ENCODE measurements at places on chromosomes 1 and 21.

GRCh38 chr1:179121159-179121938 lies 39.5 kb downstream of the TOR3A start:
- no peak for DNase-seq

- DNase-seq, result no peak
These were observed 87.6 kb upstream of the TRABD2B start for GRCh38 chr1:48084826-48085225.

- no peak for DNase-seq
These were observed 109.3 kb downstream of the TNFSF18 start for GRCh38 chr1:172941471-172941870.

DNA sequence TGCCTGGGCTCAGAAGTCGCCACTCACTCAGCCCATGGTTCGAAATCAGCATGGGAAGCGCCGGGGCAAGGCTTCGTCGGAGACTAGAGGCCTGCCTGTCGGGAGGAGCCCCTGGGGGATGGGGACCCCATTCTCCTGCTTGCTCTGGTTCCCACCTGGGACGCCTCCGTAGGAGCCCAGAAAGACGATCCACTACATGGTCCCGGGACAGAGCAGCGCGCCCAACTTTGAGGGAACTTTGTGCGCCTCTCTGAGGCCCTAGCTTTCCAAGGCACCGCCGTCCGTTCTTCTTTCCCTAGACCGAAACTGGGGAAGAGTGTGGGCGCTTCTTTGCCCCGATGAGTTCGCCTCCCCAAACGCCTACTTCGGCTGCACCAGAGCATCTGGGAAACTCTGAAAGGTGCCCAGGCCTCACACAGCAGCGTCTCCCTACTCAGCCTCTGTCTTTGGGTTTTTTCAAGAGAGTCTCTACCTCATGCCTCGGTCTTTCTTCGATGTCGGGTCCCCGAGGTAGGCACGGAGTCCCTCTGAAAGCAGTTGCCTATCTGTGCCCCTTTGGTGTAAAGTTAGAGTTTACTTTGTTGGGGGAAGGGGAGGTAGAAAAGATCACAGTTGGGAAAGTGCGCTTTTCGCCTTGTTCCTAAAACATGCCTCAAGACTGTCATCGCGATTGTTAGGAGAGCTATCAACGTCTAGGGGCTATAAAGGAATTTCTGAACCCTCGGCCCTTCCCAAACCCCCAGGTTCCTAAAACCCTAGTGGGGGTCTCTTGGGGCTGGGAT lies 14.0 kb downstream of the NR5A2 start:
- no peak for DNase-seq

GRCh38 chr1:84164567-84165021 lies 20.5 kb downstream of the PRKACB start:
- DNase-seq, result no peak

DNA sequence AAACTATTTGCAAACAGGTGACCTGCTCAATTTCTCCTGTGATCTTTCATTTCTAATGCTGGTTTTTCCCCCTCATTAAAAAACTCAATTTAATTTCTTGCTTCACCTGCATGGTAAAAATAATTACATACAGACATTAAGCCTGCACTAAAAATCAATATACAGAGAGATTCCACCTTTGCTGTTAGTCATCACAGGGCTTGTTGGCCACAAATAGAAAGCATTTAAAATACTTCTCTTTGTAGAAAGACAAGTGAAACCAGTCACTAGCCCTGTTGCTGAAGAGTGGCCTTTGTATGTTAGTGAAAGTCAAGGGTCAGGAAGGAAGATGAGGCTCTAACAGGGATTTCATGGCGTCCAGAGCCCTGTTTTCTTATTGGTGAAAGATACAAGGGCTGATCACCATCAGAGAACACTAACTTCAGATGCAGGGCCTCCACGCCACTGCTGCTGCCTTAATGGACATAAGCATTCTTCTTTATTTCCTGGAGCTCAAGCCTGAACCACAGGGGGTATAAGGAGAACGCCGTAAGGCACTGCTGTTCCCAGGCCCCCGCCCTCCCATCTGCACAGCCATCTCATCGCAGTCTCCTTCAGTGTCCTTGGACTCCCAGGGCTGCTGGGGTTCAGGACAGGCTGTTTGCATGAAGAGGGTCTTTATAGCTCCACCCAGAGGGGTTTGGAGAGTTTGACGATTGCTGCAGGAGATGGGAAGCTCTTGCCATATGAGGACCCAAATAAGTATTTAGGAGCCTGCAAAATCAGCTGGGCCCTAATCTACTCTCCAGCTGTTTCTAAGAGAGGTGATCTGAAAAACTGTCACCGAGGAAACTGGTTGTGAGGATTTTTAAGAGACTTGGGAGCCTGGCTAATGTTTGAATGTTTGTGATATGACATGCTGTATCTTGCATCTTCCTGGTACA lies 117.3 kb upstream of the IRF2BP2 start:
- no peak for DNase-seq

DNA sequence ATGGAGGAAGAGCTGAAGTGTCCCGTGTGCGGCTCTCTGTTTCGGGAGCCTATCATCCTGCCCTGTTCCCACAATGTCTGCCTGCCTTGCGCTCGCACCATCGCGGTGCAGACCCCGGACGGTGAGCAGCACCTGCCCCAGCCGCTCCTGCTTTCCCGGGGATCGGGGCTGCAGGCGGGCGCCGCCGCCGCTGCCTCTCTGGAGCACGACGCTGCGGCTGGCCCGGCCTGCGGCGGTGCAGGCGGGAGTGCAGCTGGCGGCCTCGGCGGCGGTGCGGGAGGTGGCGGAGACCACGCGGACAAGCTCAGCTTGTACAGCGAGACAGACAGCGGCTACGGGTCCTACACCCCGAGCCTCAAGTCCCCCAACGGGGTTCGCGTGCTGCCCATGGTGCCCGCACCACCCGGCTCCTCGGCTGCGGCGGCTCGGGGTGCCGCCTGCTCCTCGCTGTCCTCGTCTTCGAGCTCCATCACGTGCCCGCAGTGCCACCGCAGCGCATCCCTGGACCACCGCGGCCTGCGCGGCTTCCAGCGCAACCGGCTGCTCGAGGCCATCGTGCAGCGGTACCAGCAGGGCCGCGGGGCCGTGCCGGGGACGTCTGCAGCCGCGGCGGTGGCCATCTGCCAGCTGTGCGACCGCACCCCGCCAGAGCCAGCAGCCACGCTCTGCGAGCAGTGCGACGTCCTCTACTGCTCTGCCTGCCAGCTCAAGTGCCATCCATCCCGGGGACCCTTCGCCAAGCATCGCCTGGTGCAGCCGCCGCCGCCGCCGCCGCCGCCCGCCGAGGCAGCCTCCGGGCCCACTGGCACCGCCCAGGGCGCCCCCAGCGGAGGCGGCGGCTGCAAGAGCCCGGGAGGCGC lies 1.3 kb downstream of the TRIM67 start:
- DNase-seq, result no peak

- no peak for DNase-seq
These were observed 12.9 kb downstream of the ACTRT2 start for GRCh38 chr1:3034162-3034561.
